HCT116 (cell line): ENCODE measurements at places on chromosomes 4 and X. TPM values are rescaled to one million over a fixed set of nuclear protein-coding genes. Genes with fewer than 3 reads are reported as not detected.

- DNase-seq = no peak
These were observed 48.1 kb downstream of the RHOXF2B start for GRCh38 chrX:120029354-120029753.

DNA sequence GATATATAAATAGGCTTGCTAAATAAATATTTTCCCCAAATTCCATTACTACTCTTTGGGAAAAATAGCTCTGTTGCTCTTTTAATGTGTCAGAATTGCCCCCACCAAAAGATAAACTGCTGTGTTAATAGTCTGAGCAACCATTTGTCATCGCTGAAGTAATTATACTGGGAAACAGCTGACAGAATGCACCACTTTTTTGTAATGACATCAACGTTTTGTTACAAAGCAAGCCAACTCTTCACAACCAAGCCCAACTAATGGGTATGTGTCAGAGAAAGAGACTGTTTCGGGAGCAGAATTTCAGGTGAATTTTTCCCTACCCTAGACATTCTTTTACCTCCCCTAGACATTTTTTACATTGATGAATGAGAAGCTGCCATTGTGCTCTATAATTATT is 405.0 kb upstream of the MAGEB18 start:
- no peak for DNase-seq

- DNase-seq = no peak
These were observed 167.0 kb upstream of the IL15 start for GRCh38 chr4:141469392-141469791.

DNA sequence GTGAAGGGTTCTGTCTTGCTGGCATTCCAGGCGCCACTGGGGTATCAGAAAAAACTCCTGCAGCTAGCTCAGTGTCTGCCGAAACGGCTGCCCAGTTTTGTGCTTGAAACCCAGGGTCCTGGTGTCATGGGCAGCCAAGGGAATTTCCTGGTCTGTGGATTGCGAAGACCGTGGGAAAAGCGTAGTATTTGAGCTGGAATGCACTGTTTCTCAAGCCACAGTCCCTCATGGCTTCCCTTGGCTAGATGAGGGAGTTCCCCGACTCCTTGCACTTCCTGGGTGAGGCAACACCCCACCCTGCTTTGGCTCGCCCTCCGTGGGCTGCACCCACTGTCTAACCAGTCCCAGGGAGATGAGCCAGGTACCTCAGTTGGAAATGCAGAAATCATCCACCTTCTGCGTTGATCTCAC is 40.1 kb downstream of the NOP14 start:
- no peak for DNase-seq

GRCh38 chr4:89665662-89666061 is 171.3 kb downstream of the SNCA start:
- no peak for DNase-seq

GRCh38 chr4:119493886-119494285 is 134.7 kb downstream of the PDE5A start:
- DNase-seq = no peak

GRCh38 chr4:157217708-157218107 is 2.8 kb upstream of the GRIA2 start:
- DNase-seq = peak; percentile 18

DNA sequence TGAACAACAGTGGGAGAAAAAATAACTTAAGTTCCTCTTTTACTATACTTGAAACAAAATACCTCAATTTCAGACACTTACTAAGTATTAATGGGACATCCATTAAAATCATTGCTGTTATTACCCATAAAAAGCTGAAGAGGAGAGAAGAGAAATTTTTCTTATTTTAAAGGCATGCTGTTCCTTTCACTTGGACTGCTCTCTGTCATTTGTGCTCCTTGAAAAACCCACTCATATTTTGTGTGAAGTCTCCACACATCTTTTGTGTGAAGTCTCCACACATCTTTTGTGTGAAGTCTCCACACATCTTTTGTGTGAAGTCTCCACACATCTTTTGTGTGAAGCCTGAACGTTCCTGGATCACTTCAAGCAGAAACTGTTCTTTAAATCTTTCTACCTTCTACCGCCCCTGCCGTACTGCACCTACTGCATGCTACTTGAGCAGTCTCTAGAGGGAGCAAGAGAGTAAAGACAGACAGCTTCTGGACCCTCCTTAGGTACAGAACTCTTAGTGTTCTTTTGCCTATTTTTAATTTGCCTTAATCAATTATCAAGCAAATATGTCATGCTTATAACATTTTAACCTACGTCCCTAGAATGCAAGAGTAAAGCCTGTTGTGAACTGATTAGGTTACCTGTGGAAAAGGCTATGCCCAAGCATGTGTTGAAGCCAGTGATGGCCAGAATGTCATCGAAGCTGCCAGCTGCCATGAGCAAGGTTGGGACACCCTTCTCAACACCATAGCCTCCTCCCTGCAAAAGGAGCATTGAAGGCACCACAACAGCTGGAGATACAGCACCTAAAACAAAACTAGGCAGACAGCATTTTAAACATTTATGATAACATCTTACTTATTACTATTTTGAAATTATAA is 27.1 kb upstream of the SLC9B1 start:
- DNase-seq = peak; percentile 19

DNA sequence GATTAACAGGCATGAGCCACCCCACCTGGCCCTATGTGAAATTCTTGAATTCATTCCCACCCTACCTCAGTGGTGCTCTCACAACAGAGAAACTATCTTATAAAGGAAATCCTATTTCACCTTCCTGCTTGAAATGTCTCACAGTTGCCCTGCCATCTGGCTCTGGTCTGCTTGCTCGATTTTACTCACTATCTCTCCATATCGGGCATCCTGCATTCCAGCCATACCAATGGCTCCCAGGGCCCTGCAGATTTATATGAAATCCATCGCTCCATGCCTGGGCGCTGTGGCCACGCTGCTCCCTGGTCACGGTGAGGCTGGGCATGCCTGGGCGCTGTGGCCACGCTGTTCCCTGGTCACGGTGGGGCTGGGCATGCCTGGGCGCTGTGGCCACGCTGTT is 15.8 kb downstream of the SORBS2 start:
- DNase-seq = no peak

GRCh38 chr4:78689700-78690323 is 86.3 kb upstream of the BMP2K start:
- no peak for DNase-seq

GRCh38 chrX:65668377-65669310 is 1.2 kb downstream of the MSN start:
- peak; percentile 29 for DNase-seq

Gene TMA16
- 52.7 TPM for total RNA-seq

Gene SMR3B
- total RNA-seq = not detected

Gene SLC49A3
- 5.5 TPM for total RNA-seq

Gene CPE
- 29.3 TPM for total RNA-seq

Gene HHIP
- not detected for total RNA-seq

Gene DNAAF6
- not detected for total RNA-seq

Gene PDE6B
- not detected for total RNA-seq
